B cell (primary cell): ENCODE measurements at places on chromosomes 12 and 14. TPM values are rescaled to one million over a fixed set of nuclear protein-coding genes. Genes with fewer than 3 reads are reported as not detected.

TAS2R14 gene
- 2.8 and 4.3 TPM in 2 replicates for polyA plus RNA-seq

HCAR1 gene
- polyA plus RNA-seq = 0.06 and 0.09 TPM in 2 replicates

APOF gene
- not detected in 2 replicates for polyA plus RNA-seq

OR11H7 gene
- not detected in 2 replicates for polyA plus RNA-seq
